ENCODE measurements at places on chromosomes 4 and X. TPM values are rescaled to one million over a fixed set of nuclear protein-coding genes. Genes with fewer than 3 reads are reported as not detected.

DNA sequence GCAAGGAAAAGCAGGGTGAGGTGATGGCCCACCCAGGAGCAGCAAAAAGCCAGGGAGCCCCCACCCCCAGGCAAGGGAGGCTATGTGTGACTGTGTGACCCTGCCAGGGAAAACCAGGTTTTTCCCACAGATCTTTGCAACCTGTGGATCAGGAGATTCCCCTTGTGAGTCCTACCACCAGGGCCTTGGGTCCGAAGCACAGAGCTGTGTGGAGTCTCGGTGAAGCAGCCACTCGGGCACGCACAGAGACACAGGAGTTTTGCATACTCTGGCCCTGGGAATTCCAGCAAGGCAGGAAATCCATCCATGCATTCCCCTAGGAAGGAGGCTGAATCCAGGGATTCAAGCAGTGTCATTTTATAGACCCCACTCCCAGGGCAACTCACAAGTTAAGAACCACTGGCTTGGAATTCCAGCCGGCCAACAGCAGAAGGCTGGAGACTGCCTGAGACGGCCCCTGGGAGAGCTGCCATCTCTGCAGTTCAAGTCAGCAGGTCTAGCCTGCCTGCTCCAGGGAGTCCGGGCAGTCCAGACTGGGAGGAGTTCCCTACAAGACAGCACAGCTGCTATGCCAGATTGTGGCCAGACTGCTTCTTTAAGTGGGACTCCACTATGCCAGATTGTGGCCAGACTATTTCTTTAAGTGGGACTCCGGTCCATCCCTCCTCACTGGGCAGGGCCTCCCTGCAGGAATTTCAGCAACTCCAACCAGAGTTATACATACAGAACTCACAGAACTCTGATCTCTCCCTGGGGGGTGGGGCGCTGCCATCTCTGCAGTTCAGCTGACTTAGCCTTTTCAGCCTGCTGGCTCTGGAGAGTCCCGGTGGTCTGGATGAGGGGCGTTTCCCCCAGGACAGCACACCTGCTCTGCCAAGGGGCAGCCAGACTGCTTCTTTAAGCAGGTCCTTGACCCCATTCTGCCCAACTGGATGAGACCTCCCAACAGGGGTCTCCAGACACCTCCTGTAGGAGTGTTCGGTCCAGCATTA, 85.1 kb upstream of the ADAD1 start:
- no peak for DNase-seq

DNA sequence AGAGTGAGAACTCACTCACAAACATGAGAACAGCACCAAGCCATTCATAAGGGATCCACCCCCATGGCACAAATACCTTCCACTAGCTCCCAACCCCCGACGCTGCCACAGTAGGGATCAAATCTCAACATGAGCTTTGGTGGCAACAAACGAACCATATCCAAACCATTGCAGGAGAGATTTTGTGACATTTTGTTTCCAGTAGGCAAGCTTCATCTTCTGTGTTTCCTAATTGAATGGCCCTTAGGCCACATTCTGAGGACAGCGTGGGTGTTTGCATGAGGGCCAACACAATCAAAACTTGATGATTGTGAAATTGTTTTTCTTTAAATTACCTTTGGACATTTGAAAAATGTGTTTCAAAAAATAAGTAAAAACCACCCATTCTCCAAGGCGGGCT, 102.6 kb upstream of the LNX1 start:
- no peak for DNase-seq

- DNase-seq: no peak
Observed at GRCh38 chrX:150934453-150934852, 36.0 kb upstream of the CD99L2 start.

SERTM2 gene
- not detected for total RNA-seq

DNA sequence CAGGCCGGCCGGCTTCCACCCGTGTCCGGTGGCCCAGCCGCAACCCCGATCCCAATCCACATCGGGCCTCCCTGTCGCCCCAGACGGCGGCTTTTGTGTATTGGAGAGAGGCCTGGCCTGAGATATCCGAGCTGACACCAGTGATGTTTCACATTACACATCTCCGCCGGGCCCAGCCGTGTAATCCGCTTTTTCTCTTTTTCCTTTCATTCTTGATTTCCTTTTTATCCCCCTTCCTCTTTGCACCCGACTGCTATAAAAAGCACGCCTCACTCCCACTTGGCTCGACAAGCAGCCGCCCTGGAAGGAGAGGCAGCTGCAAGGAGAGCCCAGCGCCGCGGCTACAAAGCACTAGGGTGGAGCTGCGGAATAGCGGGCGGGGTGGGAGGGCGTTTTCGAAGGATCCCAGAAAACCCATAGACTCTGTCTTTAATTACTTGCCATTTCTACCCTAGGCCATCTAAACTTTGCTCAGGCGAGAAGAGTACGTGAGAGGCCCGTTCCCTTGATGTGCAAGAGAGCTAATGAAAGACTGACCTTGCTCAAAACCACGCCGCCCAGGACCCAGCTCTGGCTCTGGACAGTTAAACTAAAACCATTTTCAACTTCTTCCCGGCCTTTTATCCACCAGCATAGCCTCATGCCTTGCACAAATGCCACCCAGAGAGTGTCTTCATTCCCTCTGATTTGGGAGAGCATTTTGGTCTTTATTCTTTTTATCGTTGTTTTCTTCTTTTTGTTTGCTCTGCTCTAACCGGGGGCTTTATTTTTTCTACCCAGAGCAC, 3.2 kb downstream of the PITX2 start:
- DNase-seq: no peak

- peak; percentile 11 for DNase-seq
Observed at GRCh38 chr4:20433097-20433705, 181.5 kb downstream of the SLIT2 start.

- no peak for DNase-seq
Observed at GRCh38 chr4:169662206-169662605, 41.8 kb downstream of the CLCN3 start.

DNA sequence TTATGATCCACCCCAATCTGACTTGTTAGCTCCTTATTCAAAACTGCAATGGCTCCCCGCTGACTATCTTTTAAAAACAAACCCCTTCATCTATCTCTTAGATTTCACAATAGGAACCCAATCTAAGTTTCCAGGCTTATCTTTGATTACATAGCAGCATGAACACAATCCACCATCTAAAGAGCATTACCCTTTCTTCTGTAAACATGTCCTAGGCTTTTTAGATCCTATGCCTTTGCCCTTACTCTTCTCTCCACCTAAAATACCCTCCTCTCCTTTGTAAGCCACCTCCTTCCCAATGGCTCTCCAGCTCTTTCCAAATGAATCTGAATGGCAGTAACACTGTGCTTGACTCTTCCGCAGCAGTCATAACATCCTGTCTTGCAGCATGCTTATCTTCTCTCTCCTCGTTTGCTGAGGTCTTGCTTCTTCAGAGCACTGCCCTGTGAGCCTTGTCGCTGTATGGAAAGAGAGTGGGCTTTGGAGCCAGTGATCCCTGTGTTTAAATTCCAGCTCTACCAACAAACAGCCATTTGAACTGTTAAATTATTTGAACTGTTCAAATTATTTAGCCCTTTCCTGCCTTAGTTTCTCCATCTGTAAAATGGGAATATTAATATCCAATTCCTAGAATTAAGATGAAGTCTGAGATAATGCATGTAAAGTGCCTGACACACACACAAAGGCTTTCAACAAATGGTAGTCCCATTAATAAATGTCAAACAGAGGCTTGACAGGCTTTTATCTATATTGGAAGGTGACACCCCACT, 16.2 kb upstream of the TSPAN5 start:
- DNase-seq: no peak

- no peak for DNase-seq
Observed at GRCh38 chrX:66074920-66075879, 35.3 kb upstream of the VSIG4 start.
